ENCODE measurements at places on chromosomes 3 and 15.
A peak's percentile ranks its signal among the peaks of the same experiment; 100 is the strongest.

DNA sequence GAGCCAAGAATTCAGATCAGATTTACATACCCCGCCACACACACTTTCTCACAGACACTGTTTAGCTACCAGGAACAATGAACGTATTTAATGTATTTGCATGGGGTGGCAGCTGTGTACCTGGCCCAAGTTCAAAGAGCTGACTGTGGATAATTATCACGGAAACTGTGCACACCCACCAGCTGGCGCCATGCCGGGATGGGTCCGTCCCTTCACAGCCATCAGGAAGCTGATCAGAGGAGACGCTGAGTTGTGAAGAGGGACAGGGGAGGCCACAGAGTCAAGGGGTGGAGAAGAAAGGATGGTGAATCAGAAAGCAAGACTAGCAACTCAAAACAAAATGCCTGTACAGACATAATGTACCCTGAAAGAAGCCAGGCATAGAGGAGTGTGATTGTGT lies 13.1 kb upstream of the PLA2G4D start:
- DNase-seq, result no peak

GRCh38 chr15:49847423-49848281 lies 226.8 kb downstream of the DTWD1 start:
- DNase-seq, result no peak

GRCh38 chr3:10173926-10174435 lies 9.3 kb downstream of the IRAK2 start:
- DNase-seq, result peak; percentile 100

- DNase-seq, result no peak
Measured at GRCh38 chr15:87741350-87741749, 515.2 kb downstream of the NTRK3 start.

DNA sequence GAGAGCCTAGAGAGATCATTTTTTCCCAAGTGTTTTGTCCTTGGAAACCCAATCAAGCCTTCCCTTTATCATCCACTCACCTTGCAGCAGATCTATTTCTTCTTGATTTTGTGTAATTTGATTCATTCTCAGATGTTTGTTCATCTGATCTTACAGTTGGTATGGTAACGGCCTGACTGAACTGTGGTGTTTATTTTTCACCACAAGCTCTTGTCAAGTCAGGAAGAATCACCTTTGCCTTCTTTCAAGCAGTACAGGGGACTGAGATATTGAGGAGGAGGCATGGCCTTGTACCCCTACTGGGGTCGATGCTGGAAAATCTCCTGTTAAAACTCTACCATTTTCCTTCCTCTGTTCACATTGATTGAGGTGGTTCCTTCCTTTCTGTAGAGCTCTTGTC lies 361.4 kb upstream of the CFAP20DC start:
- DNase-seq, result no peak

DNA sequence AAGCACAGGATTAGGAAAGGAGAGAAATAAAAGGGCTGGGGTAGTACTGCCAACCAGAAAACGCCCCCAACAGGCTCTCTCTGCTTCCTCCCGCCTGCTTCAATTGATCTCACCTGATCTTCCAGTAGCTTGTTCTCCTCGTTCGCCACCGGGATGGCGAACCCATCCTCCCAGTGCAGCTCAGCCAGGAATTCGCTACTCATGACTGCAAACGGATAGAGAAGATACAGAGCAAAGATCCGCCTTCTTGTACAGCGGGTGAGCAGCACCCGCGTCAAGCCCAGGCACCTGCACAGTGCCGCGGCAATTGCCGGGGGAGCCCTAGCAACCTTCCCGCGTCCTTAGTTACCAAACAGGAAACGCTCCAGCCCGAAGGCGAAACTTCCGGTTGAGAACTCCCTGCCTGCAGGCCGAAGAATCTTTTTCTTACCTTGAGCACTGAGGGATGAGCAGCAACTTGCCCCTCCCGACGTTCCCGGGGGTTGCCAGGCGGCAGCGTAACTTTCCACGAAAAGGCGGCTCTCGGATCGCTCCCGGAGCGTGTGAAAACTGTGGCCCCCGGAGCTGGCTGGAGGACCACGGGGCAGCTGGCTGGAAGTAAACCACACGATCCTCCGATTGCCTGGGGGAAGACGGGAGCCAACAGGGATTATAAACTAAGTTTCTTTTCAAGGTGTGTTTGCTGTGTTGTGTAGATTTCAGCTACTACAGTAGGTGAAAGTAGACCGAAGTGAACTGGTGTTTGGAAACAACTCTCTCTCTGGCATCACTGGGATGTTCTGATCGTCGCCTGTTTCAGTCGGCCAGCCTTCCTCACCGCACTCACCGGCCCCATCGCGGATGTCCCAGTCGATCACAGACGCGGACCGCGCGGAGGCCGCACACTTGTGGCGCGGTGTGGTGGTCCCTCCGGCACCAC lies at the start of gene CCDC39:
CCDC39 (minus strand) TSS at position 312 of the 919 bp plus-strand sequence; CDS start at position 203, 109 bp downstream.
- no peak for DNase-seq

DNA sequence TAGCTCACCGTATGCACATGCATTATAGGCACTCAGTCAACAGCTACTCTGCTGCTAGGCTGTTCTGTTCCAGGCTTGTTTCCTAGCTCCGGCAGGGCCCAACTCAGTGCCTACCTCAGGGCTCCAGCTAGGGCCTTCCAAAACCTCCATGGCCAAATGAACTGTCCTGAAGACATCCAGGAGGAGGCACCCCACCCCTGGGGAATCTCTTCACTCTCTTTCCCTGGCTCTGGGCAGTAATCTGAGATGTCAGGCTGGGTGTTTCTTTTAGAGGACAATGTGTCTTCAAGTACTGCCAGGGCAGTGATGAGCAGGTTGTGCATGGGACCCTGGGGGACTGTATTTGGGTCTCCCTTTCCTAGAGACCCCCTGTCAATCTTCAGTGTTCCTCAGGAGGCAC lies 38.3 kb upstream of the TPM1 start:
- DNase-seq, result no peak

DNA sequence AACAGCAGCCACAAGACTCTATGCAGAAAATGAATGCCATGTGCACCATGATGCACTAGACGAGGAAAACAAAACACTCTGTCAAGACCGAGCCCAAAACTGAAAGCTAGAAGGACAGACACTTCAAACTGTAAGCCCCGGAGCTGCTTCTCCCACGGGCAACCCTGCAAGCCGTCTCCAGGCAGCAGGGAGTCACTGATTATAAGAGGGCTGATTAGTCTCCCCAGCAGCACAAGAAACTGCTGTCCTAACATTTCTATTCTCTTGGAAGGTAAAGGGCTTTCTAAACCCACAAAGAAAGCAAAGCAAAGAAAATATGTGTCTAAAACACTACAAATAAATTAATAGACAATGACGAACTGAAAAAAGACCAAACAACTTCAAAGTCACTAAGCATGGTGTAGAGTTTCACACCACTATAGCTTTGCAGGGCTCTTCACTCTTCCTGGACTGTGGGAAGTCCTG lies 15.5 kb downstream of the TBC1D2B start:
- peak; percentile 63 for DNase-seq

DNA sequence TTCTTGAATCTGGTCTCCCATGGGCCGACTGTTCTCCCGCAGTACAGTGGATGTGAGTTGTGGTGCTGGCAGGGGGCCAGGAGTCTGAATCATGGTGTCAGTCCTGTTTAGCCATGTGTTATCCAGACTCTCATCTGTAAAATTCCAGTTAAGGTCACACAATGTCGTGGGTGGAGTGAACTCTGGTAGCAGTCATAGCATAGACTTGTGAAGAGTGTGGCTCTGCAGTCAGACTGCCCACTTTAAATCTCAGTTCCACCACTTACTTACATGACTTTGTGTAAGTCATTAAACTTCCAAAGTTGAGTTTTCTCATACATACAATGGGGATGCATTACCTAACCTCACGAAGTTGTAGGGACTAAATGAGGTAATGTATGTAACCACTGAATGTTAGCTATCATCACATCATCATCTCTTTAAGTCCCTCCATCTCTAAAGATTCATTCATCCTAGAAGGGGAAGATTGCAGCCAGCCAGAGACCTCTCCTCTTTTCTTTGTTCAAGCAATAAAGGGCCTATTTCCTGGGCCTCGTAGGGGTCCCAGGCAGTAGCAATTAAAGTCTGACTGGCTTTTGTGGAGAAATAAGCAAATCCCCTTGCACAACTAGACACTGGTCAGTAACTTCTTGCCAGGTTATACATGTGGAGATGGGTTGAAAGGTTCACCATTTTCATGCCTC lies 93.9 kb downstream of the PCCB start:
- peak; percentile 28 for DNase-seq

DNA sequence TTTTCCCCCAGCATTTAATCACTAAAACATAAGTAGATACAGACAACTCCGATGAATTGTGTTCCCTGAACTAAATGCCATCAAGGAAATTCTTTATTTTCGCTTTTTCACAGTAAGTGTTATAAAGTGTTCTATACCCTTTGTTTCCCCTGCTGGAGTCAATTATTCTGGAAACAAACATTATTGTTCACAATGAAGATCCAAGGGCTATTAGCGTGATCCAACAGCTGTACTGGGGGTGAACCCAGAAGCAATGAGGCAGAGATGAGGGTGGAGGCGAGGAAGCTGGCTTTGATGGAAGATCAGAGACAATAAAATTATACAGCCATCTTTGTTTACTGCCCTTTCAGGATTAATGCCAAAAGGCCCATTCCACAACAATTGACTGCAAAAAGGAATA lies 250.3 kb upstream of the IGF1R start:
- DNase-seq, result no peak

DNA sequence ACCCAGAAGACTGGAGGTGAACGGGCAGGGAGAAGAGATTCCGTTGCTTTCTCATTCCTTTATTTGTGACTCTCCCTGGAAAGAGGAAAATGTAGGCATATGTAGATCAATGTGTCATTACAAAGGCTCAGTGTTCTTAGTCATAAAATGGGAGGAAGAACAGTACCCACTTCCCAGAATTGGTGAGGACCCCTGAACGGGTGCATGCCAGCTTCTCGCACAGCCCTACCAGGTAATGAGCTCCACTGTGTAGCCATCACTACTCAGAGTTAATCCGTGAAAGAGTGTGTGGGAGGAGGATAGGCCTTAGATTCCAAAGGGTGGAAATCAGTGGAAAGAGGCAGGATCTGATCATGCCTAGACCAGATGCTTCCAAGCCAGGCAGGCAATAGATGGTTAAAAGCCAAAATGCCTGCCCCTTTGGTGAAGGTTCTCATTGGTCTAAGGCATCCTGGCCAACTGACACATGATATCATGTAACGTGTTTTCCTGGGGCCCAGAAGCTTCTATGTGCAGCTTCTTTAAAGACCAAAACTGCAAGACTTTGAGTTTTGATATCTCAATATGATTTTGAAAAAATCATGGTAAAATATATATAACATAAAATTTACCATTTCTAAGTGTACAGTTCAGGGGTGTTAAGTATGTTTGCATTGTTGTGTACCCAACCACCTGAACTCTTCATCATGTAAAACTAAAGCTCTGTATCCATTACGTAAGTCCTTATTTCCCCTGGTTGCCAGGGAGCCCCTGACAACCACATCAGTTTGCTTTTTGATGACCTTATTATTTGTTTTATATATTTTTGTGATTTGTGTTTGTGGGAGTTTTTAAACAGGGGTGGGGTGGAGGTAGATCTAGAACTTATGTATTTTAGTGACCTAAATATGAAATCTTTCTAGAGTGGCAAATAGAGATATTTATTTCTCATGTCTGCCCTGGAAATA lies 402.2 kb upstream of the CFAP20DC start:
- no peak for DNase-seq

GRCh38 chr3:192831111-192831644 lies 86.5 kb downstream of the MB21D2 start:
- DNase-seq, result peak; percentile 53
